ENCODE measurements at places on chromosomes 6 and 20.

- no peak for DNase-seq
Observed at GRCh38 chr6:33065312-33065711, 8.1 kb downstream of the HLA-DPA1 start.

GRCh38 chr6:25556516-25556915, 95.5 kb upstream of the SCGN start:
- DNase-seq: peak; percentile 71

DNA sequence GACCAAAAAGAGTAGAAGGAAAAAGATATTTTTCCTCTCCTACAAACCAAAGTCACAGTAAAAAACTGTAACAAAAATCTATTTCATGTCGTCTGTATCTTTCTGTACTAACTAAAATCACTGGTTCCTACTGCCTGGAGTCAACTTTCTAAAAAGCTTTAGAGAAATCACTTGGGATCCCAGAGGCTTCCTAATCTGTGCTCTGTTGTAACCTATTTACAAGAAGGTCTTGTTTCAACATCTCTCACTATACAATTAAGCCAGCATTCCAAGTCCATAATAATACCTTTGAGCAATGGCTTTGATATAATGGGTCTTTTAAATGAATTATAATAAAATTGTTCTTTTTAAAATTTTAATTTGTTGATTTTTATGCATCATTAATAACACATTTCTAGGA, 20.4 kb downstream of the RAB23 start:
- no peak for DNase-seq

DNA sequence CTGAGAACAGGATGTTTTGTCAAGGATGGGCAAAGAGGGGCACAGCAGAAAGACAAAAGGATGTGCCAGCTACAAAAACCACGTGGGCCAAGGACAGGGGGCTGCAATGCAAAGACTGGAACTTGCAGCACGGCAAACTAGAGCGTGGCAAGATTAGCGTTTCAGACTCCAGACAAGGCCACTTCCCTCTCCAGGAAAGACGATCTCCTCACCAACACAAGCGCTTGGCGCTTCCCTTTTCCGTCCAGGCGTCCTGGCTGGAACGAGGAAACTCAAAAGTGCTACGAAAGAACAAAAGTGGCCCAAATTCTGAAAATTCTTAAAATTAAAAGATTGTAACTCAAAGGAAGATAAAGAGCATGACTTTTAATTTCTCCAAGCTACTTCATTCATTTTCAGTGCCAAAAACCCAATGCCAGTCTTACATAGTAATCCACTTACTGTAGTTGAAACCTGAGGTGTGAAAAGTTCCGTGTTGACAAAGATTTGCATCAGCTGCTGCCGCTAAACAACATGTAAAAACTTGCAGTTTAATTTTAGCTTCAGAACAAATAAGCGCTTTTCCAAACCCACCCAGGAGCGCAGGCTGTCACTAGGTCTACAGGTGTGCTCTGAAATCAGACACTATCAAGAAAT, 207.1 kb upstream of the RREB1 start:
- DNase-seq: peak; percentile 84

DNA sequence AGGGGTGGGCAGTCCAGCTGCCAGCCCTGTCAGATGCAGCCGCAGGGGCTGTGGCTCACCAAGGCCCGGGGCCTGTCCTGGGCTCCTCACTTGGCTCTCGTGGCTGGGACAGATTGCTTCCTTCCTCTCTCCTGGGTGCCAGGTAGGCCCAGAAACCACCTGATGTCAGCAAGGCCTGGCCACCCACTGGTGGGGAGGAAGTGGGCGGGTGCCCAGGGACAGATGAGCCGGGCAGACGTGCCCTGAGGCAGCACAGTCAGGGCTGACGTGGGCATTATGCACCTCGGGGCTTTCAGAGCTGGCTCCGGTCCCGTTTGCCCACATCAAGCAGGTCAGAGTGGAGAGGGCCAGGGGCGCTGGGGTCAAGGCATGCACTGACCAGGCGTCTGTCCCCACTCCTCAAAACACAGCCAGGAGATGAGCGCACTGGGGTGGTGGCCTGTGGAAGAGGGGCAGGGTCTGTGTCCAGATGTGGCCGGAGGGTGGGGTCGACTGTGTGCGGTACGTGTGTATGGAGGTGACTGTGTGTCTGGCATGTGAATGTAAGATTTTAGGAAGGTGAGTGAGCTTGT, 133.2 kb upstream of the PTPN1 start:
- no peak for DNase-seq

DNA sequence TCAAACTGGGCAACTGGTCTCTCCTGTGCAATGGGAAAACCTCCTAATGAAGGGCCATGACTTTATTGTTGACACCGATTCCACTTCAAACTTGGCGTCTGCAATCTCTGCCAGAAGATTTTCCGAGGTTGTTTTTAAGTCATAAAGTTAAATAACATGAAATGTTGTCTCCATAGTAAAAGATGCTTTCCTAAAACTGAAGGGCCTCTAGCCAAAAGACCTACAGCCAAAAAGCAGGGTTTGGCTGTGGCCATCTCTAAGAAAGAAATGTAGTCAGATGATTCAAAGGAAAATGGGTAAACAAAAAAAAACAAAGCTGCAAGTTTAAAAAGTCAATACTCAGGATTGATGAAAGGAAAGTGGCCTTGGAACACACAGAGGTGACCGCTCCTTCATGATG, 14.1 kb downstream of the CD93 start:
- DNase-seq: no peak

GRCh38 chr20:21099751-21100577, 6.2 kb downstream of the LINC00237 start:
- peak; percentile 27 for DNase-seq

GRCh38 chr6:144297511-144298100, 12.5 kb downstream of the UTRN start:
- DNase-seq: no peak

DNA sequence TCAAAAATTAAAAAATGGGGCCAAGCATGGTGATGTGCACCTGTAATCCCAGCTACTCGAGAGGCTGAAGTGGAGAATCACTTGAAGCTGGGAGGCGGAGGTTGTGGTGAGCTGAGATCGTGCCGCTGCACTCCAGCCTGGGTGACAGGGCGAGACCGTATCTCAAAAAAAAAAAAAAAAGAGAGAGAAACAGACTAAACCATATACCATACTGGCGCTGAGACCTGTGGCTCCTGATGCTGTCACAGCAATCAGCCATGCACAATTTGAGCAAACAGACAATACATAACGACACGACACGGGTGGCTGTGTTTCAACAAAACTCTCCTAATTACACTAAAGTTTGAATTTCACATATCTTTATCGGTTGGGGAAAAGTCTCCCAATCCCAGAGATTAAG, 14.9 kb upstream of the CBFA2T2 start:
- DNase-seq: peak; percentile 64

GRCh38 chr6:56101141-56101553, 146.2 kb downstream of the COL21A1 start:
- DNase-seq: no peak

- no peak for DNase-seq
Observed at GRCh38 chr6:40734607-40735006, 147.4 kb upstream of the LRFN2 start.

- DNase-seq: peak; percentile 58
Observed at GRCh38 chr6:83511901-83512681, at the start of gene PRSS35. PRSS35 (plus strand) TSS chr6:83512534; CDS start chr6:83523442, 10,908 bp downstream.

DNA sequence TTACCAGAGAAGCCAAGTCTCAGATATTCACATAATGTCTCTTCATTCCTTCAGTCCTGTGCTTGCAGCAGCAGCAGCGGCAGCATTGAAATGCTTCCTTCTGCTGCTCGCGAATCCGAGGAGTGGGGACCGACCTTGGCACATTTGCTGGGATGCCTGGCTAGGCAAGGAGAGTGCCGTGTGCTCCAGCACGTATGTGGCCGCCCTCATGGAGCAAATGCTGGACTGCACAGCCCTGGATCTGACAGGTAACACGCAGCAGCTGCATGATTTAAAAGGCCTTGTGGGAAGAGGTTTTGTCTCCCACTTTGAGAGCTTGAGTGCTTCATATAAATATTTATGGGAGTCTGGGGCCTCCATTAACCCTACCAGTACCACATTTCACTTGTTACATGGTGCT, 9.9 kb downstream of the MAFB start:
- no peak for DNase-seq

GRCh38 chr6:68730291-68731054, 95.4 kb downstream of the ADGRB3 start:
- no peak for DNase-seq

GRCh38 chr6:14673201-14673600, 555.6 kb downstream of the CD83 start:
- no peak for DNase-seq

DNA sequence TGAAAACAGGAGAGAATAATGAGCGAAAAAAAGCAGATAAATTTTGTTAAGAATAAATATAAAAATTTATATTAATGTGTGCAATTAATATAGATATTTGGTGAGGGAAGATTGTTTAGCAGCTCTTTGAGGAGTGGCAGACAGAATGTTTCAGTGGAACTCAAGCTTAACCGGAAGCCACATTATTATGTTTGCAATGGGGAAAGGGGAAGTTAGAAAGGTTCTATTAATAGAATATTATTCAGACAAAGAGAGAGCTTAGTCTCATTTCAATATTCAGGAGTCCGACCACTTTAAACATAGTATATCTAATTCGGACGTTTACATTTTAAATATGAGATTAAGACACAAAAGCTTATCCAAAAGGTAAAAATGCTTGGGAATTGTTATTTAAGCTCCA, 81.6 kb upstream of the KHDRBS2 start:
- no peak for DNase-seq

DNA sequence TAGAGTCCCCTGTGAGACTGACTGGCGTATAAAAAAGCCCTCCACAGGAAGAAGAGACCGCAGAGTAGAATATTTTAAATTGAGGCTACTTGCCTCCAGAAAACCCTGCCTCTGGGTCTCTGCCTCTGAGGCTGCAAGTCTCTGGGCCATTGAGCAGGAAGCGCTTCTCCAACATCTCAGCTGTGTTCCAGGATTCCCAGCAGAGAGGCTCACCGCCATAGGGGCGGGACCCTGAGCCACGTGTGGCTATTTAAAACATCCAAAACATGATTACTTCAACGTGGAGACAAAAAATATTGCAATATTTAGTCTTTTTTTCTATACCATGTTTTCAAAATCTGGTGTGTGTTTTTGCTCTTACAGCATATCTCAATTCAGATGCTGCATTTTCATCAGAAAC, 59.4 kb downstream of the GNAS-AS1 start:
- DNase-seq: no peak

GRCh38 chr6:39852324-39852723, 60.1 kb downstream of the DAAM2 start:
- DNase-seq: no peak

GRCh38 chr6:30465595-30466306, 23.6 kb upstream of the HLA-E start:
- DNase-seq: no peak

GRCh38 chr6:107626645-107627044, 136.7 kb downstream of the SOBP start:
- no peak for DNase-seq

DNA sequence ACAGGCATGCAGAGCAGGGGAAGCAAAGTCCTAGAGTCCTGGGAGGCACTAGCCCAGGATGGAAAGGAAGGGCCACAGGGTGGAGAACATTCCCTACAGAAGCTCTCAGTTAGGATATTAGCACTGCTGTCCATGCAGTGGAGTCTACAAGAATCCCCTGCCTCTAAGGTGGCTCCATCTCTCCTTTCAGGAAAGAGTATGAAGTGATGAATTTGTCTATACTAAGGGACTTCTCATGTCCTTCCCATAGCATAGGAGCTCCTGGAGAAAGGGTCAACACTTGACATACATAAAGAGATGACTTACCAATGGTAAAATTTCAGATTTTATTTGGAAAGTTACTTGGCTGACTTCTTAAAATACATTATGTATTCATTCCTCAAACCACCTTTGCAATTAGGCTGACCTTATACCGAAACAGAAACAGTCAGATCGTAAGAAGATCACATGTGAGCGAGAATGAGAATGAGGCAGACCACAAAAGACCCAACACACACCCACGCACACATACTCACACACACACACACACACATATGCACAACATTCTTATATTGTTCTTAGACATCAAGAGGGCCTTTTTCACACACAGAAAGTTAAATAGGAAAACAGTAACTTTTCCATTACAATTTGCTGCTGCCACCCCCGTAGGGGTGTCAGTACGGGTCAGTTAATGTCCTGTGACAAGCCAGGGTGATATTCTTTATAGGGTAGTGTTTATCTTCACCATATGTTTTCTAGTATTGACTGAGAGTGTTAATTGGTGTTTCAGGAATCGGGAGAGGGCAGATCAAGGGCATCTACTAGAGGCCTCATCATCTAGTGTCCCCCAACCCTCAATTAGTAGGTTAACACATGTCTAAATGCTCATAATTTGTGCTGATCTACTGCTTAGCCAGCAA, 159.4 kb downstream of the FAXC start:
- no peak for DNase-seq

GRCh38 chr6:89642956-89643355, 4.4 kb upstream of the LYRM2 start:
- DNase-seq: no peak

DNA sequence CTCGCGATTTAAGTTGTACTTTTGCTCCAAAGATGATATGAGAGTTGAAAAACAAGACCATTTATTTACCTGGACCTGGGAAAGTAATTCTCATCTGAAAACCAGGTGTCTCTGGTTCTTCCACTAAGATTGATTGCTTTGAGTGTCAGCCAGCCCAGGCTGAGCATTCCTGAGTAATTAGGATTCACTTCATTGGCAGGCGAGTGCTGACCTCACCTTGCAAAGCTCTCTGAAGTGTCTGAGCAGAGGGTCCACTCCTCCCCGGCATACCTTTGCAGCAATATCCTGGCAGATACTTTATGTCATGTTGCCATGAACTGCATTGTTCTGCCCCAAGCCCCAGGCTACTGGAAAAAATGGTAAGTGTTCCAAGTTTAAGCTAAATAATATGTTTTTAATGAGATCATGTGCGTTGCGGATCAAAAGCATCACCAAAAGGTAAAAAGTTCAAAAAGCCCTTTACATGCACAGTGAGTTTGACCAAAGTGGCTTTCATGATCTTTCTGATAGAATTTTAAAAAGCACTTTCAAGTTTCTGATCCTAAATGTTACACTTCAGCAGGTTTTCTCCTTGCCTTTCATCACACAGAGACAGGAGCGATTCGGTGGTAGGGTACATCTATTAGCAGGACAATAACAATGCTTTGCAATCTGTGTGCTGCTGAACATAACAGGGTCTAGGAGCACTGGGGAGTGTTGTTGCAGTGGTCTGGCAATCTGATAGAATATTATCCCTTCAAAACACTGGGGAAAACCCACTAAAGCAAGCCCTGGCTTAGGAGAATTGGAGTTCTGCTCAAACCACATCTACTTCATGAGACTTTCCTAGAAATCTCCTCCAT, 127.8 kb upstream of the EEF1E1 start:
- DNase-seq: no peak

GRCh38 chr20:20568604-20569205, 143.7 kb downstream of the RALGAPA2 start:
- DNase-seq: peak; percentile 84

GRCh38 chr6:133609415-133610226, 279.3 kb upstream of the TCF21 start:
- no peak for DNase-seq
